Activated CD4-positive, alpha-beta T cell treated with anti-CD3 and anti-CD28 coated beads, Interleukin-2, amount 50 U/mL, for 1 hour (primary cell): ENCODE measurements at places on chromosomes 16 and 17.

- DNase-seq: no peak
Observed at GRCh38 chr16:55326261-55327092, 2.5 kb downstream of the IRX6 start.

GRCh38 chr17:60678118-60678444, 430 bp downstream of the BCAS3 start:
- DNase-seq: no peak

DNA sequence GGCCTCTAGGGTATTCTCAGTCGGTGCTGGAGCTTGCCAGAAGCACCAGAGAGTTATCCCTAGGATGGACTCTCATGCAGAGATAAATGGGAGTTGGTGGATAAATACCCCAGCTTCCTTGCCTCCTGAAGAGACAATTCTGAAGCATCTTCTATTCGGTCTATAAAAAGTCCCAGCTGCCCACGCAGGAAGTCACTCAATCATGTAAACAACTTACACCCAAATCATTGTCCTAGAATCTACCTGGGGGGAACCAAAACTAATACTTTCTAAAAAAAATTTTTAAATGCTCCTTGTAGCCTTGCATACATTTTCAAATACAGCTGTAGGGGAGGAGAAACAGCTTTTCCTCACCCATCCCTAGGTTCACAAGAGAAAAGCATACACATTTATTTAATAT, 66.6 kb upstream of the ELAC2 start:
- no peak for DNase-seq

DNA sequence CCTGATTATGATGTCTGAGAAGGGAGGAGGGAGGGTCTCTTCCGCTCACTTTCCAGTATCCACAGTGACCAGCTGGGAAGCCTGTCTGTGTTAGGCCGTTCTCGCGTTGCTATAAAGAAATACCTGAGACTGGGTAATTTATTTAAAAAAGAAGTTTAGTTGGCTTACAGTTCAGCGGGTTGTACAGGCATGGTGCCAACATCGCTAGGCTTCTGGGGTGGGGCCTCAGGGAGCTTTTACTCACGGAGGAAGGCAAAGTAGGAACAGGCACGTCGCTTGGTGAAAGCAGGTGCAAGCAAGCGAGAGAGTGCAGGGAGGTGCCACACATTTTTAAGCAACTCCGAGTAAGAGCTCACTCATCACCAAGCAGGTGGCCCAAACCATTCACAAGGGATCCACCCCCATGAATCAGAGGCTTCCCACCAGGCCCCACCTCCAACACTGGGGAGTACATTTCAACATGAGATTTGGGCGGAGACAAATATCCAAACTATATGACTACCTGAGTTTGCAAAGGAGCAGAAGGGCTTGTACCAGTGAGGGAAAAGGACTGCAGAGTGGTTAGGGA, 137.5 kb downstream of the CCDC182 start:
- no peak for DNase-seq

DNA sequence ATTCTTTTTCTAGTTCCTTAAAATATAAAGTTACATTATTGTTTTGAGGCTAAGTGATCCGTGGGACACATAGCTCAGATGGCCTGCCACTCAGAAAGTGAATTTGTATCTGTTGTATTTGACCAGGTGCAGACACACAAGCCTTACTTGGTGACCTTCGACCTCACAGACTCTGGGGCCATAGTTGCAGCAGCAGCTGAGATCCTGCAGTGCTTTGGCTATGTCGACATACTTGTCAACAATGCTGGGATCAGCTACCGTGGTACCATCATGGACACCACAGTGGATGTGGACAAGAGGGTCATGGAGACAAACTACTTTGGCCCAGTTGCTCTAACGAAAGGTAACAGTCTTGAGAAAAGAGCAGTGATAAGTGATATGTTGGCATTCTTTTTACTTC, 30.5 kb downstream of the TMEM11 start:
- DNase-seq: no peak

DNA sequence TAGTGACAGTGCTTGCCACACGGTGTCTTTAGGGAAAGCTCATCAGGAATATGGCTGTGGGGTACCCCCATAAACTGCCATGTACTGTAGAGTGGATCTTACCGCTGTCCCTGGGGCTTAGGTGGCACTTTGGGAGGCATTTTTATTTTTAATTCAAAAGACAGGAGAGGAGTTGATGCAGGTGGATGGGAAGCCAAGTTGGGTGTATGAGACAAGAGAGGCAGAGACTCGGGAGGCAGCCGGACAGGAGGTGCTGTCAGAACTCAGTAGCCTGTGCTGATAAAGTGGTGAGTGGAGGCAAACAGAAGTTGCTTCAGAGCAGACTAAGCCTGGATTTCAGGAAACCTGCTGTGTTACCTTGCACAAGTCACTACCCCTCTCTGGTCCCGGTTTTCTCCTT, 185.9 kb downstream of the TMEM132E start:
- no peak for DNase-seq

GRCh38 chr17:58755577-58756245, at the start of gene PPM1E:
PPM1E (plus strand) TSS chr17:58755854.
- peak; percentile 27 for DNase-seq

DNA sequence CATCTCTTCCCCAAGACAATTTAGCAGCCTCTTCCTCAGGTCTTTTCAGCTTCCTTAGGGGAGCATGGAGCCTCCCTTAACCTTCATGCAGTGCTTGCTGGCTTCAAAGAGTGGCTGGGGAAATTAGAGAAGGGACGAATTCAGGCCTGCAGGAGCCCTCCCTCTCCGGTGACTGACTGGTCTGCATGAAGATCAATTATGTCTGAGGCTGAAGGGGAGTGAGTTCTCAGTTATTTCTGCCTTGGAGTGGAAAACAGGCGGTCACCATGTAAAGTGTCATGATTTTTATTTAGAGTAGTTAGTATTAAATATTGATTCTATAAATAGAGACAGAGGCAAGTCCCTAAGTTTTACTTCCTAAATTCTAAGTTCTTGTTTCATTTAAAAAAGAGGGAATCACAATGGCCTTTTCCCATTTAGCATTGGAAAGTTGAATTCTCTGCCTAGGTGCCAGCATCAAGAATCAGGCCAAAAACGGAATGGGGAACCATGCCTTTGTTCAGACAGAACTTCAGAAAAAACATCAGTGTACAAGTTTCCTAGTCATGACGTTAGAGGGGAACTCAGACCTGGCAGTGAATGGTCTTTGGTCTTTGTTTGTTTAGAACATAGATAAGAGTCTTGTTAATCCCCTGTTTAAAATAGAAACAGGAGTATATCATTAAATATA, 4.4 kb downstream of the GABARAPL2 start:
- DNase-seq: no peak

- DNase-seq: no peak
Observed at GRCh38 chr17:66412857-66413558, 110.6 kb downstream of the PRKCA start.

- DNase-seq: no peak
Observed at GRCh38 chr16:59964232-59964924, 1230.3 kb upstream of the GOT2 start.

DNA sequence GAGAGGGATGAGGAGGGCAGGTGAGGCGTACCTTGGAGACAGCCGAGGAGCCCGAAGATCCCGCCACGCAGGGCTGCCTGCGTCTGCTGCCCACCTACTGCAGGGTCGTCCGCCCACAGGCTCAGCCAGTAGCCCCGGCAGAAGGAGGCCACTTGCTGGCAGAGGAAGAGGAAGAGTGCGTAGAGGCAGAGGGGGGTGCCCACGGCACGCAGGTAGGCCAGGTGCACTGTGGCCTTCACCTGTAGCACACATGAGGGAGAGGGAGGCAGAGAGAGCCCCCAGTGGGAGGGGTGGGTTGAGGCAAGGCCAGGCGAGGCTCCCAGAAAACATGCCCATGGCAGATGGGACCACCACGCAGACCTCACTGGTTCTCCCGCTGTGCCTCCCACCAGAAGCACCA, 53.7 kb downstream of the ABCC6 start:
- DNase-seq: no peak

DNA sequence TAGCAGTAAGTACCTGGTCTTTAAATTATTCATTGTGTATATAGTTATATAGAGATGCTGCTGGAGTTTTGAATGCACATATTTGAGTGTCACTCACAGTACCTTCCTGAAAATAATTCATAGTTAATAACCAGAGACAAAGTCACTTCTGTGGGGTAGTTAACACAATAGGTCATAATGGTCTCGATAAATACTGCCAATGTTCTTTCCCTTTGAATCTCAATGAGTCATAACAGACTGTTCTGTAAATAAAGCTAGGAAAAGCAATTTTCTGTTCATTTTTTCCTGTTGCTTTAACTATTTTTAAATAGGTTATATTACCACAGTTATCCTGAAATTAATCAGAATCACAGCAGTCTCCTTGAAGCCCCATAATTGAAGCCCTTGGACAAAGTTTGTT, 87.2 kb downstream of the MAP2K4 start:
- no peak for DNase-seq

DNA sequence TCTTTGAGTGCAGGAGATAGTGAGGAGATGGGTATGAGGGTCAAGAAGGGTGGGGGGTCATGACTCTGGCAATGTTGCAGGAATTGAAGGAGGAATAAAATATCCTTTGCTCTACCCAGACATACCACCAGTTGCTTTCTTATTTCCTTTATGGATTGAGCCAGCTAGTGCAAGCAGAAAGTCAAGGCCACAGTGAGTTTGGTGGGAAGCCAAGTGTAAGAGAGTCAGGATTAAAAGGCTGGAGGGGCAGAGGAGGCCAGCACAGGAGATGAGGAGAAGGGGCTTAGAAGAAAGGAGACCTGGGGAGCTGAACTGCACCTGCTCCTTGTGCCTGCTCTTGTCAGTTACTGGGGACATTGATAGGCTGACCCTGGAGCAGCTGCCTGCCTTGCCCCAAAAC, 16.1 kb downstream of the PIRT start:
- no peak for DNase-seq

- DNase-seq: no peak
Observed at GRCh38 chr17:12545877-12546513, 119.7 kb upstream of the MYOCD start.

DNA sequence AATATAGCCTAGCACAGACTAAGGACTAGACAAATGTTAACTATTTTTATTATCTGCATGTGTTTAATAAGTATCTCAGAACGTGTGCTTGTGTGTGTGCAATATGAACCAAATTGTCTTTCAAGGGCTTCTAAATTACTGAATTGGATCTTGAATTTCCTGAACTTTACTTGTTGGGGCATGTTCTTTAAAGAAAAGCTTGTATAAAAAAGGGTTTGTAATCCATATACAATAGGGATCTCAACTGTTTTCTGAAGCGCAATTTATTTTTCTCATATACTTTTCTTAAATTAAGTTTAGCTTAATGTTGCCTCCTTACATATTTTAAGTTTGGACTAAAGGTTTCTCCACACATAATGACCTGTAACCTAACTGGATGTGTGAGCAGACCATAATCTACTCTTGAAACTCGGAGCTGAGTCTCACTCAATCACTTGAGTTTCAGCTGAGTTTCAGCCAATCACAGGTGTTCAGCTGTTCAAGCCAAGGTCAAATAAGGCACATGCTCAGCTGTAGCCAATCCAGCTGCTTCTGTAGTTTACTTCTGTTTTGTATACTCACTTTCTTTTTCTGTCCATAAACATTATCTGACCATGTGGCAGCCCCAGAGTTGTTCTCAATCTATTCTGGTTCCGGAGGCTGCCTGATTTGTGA, 72.3 kb downstream of the CDK5R1 start:
- no peak for DNase-seq

- DNase-seq: no peak
Observed at GRCh38 chr17:76233588-76234353, 6.5 kb downstream of the RNF157 start.

DNA sequence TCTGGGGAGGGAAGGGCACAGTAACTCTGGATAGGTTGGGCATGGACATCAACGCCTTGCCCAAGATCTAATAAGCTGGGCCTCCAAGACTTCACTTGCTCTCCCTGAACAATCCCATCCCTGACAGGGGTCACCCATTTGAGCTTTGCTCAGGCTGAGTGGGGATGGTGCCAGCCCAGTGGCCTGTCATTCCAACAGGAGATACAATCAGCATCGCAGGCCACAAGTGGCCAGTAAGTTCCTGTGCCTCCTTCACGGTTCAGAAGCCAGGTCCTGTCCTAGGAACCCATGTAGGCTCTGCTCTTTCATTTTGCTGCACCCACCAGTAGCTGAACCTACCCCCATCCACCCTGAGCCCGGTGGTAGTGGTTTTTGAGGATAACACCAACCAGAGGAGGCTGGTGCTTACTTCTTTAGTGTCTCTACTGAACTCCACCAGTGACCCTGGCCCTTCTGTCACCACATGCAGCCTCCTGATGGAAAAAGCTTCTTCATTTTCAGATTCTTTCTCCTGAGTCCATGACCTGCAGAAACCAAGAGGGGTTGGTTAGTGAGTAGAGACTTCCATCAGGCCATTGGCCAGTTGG, 14.9 kb downstream of the PLEKHG4 start:
- DNase-seq: no peak

- DNase-seq: no peak
Observed at GRCh38 chr16:1945559-1946391, 2.8 kb upstream of the MSRB1 start.

DNA sequence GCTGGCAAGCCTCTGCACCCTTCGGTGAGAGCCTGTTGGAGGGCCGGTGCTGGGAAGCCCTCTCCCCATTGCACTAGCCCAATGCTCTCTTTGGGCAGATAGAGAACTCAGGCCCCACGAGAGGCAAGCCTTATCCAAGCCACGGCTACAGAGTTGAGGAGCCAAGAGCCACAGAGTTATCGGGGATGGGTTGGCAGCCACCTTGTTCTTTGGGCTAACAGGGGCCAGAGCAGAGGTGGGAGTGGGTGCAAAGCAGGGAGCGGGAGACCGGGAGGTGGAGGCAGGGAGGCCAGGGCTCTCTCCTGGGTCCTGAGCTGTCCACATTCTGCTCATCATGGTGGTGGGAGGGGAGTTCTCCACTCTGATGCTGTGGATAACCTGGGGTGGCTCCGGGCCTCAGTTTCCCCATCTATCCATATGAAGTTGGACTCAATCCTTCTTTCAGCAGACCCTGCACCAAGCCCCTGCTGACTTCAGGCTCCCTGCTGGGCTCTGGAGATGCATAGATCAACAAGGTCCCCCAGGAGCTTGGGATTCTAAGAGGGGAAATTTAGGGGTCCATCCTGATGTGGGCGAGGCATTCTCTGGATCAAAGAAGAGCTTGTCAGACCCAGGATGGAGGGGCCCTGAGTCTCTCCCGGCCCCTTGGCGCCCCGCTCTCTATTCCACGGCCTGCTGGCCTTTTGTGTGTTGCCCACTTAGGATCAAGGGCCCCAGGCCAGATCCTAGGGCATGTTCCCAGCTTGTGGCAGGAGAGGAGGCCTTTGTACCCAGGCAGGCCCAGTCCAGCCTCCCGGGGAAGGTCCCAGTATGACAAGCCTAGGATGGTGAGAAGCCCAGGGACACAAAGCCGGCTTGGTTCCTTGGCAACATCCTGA, 557 bp upstream of the CX3CL1 start:
- no peak for DNase-seq

- DNase-seq: no peak
Observed at GRCh38 chr17:34556384-34556783, 23.0 kb upstream of the TMEM132E start.
